ENCODE measurements at places on chromosomes 3 and 15.

- DNase-seq: no peak
Observed at GRCh38 chr15:57534281-57534680, 57.4 kb upstream of the MYZAP start.

- no peak for DNase-seq
Observed at GRCh38 chr3:195546130-195546560, 3.0 kb upstream of the PPP1R2 start.

DNA sequence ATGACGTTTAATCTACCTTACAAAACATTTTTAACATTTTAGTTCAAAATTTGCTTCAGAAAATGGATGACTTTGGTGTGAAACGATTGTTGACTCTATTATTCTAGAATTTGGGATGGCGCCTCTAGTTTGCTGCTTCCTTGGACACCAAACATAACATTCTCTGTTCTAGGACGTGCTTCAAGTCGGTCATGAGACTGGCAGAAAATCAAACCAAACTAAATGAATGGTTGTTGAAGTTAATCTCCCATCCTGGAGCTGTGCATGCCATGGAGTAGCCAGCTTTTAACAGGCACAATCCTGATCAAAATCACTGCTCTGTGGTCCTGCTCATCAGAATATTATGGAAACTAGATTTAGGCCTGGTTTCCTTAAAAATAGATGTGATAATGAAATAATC is 9.6 kb upstream of the LRRFIP2 start:
- no peak for DNase-seq

- DNase-seq: no peak
Observed at GRCh38 chr3:20256144-20256543, 70.1 kb upstream of the SGO1 start.

- no peak for DNase-seq
Observed at GRCh38 chr3:133494469-133494868, 79.0 kb upstream of the CDV3 start.

Measured in NCI-H345 (cell line).